ENCODE measurements at places on chromosomes 4 and X. TPM values are rescaled to one million over a fixed set of nuclear protein-coding genes. Genes with fewer than 3 reads are reported as not detected.

TLR2 gene
- polyA plus RNA-seq: 2.0 TPM

NDNF gene
- polyA plus RNA-seq: not detected

GATA1 gene
- polyA plus RNA-seq: not detected

MAP3K15 gene
- polyA plus RNA-seq: 0.07 TPM

AKAP4 gene
- polyA plus RNA-seq: not detected

BMX gene
- polyA plus RNA-seq: not detected

TEX13B gene
- not detected for polyA plus RNA-seq

GLOD5 gene
- not detected for polyA plus RNA-seq

DIPK2B gene
- polyA plus RNA-seq: not detected

SMR3A gene
- not detected for polyA plus RNA-seq

RBMX gene
- polyA plus RNA-seq: 153 TPM

ZNF827 gene
- polyA plus RNA-seq: 1.8 TPM

F11 gene
- polyA plus RNA-seq: not detected

TECRL gene
- polyA plus RNA-seq: not detected

STATH gene
- not detected for polyA plus RNA-seq

HNRNPDL gene
- 239 TPM for polyA plus RNA-seq

ANKRD17 gene
- polyA plus RNA-seq: 9.0 TPM

GRCh38 chr4:114349543-114350175, 248.9 kb upstream of the UGT8 start:
- DNase-seq: peak; percentile 55

- peak; percentile 46 for DNase-seq
Observed at GRCh38 chr4:110793381-110793801, 170.5 kb upstream of the PITX2 start.

GRCh38 chr4:932713-933070, 432 bp downstream of the TMEM175 start:
- no peak for DNase-seq

DNA sequence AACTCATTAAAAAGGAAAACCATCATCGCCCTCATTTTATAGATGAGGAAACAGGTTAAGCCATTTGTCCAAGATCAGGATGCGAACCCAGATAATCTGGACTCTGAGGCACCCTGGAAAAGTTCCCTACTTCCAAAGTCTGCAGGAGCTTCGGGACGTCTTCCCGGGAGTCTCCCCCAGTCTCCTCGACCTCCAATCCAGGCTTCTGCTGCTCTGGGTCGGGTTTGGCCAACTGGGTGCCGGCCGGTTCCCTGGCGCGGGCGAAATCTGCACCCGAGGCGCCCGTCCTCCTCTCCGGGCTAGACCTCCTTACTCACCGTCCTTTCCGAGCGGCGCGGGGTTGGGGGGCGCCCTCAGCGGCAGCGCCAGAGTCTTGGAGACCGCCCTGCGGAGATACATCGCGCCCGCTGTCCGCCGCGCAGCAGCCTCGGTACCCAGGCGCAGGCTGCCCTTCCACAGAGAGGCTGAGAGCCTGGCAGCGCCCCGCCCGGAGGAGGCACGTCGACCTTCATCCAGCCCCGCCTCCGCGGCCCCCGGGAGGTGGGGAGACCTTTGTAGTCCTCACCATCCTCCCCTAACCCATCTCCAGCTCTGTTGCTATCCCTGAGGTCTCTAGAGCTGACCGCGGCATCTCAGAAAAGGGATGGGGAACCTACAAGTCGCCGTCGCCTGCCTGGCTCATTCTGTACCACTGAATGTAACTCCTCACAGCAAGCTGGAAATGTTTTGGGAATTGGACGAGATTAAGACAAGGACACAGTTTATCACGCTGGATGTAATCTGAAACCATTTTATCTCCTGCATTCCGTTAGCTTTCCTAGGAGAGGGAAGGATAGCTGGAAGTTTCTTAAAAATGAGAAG, at the start of gene MGARP:
TSS of gene MGARP (minus strand) at position 466 of the 861 bp plus-strand sequence. CDS start at position 399, 67 bp downstream.
- DNase-seq: no peak

GRCh38 chr4:82360298-82361177, 13.3 kb downstream of the HNRNPD start:
- no peak for DNase-seq

GRCh38 chrX:41386222-41386990, 52.4 kb downstream of the DDX3X start:
- DNase-seq: no peak

GRCh38 chrX:151984328-151984727, 9.9 kb upstream of the GABRE start:
- DNase-seq: no peak

- DNase-seq: no peak
Observed at GRCh38 chr4:78121338-78121904, 64.3 kb downstream of the FRAS1 start.

DNA sequence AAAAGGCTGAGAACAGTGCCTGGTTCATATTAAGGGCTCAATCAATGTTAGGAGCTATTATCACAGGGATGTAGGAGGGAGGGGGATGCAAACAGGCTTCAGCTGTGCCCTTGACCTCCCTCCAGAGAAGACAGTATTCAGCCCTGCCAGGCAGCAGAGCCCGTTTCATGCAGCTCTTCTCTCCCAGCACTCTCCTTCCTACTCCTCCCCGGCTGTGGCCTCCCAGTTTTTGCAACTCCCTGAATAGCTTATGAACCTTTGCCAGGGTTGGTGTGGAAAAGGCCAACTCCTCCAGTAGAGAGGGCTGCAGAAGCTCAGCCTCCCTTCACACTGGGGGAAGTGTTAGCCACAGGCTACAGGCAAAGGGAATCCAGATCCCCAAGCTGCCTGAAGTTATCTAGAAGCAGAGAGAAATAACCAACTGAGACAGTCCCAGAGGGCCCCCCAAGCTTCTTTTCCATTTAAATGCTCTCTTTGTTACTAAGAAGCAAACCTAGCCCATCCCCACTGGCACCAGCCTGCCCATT, 31.7 kb upstream of the APLN start:
- no peak for DNase-seq

DNA sequence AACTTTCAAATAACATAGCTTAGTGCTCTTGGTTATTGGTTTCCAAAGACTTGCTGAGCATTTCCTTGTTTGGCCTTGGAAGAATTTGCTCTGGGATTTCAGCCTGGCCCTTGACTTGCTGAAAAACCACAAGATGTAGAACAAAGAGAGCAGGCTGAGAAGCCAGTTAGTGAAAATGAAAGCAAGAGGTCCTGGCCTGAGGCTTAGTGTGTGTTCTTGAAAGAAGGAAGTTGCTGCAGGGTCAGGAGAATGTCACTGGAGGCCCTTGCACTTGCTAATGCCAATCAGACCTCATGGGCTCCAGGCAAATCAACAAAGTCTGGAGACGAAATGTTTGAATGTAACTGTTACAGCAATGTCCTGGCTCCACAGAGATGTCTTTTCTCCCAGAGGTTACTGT, 79.4 kb downstream of the SYNPO2 start:
- no peak for DNase-seq

DNA sequence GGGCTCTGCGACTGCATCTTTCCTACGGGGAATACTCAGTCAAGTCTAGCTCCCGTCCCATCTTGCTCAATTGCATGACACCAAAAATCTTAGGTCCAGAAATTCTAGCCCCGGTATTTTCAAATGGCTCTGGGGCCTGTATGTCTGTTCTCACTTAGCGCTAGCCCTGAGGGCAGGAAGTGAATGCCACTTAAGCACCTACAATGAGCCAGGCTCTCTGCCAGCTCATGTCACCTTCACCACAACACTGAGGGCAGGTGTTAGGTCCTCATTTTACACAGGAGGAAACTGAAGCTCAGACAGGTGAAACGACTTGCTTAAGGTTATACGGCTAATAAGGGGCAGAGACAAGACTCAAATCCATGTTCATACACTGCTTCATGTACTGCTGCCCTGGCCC, 282.8 kb downstream of the PPP1R2C start:
- no peak for DNase-seq

GRCh38 chr4:27176881-27177280, 316.2 kb downstream of the STIM2 start:
- DNase-seq: no peak

DNA sequence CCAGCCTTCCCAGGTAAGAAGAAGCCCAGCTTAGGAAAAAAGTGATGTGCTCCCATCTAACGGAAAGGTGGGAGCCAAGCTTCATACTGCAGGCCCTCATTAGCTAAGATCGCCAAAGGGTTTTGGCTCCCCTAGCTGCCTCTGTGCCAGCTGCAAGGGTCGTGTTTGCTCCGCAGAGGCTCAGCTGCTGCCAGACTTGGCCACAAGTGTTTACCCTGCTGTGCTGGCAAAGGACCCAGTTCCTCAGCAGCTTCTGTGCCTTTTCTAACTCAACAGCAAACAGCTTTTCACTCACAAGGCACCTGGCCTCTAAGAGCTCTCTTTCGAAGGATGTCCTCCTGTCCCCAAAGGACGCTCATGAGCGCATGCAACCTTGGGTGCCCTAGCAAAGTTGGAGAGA, 12.2 kb upstream of the VMA21 start:
- no peak for DNase-seq

GRCh38 chrX:46758956-46759644, at the start of gene SLC9A7:
Gene SLC9A7, minus strand, starts transcription at chrX:46759118. Its CDS starts 89 bp downstream, at chrX:46759029.
- no peak for DNase-seq

DNA sequence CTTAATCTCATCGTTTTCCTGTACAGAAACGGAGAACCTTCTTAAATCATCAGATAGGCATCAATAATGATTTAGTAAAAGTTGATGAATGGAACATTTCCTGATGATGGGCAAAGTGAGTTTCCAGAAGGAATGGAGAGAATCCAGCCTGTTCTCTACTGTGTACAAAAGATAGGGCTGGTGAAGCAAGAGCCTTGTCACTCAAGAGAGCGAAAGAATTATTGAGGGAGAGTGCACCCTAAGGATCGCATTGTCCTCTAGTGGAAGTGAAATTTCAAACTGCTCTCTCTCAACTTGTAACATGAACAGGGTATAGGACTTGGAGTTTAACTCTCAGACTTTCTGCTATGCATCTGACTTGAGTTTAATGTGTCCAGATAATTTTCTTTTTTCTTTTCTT, 69.6 kb downstream of the CDS1 start:
- no peak for DNase-seq

GRCh38 chr4:141899103-141899502, 262.7 kb downstream of the IL15 start:
- DNase-seq: no peak

GRCh38 chr4:176489001-176489400, 169.2 kb downstream of the SPCS3 start:
- peak; percentile 75 for DNase-seq

GRCh38 chrX:134737061-134737460, 78.8 kb upstream of the PLAC1 start:
- DNase-seq: no peak

GRCh38 chrX:68676335-68676734, 28.9 kb downstream of the STARD8 start:
- DNase-seq: peak; percentile 20

DNA sequence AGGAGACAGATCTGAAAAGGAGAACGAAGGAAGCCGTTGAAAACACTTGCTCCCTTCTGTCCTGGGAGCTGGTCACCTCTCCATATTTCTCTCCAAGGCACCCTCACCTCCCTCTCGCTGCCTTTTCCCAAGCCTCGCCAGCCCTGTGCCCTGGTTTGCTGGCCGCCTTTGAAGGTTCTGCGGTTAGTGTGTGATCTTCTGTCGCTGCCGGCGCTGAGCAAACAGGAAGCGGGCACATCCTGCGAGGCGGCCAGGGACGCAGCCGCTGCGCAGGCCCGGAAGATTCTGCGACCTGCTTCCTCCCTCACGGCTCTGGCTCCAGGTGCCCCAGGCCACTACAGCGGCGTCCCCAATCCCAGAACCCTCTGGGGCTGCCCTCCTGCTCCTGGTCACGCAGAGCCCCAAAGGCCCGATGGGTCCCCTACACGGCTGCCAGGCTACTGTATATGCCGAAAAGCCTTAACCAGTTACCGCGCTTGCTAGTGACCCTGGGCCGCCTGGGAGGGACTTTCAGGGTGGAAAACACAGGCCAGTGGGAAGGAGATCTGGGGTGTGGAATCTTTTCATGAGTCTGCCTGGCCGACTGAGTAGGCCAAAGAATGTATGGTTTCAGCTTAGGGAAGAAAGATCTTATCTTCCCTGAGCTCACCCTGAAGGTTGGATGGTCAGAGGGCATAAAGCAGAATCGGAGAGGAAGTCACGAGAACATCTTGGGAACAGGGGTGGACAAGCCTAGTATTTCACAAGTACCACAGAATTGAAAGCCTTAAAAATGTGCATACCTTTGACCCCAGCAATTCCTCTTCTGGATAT, 2.3 kb upstream of the SASH3 start:
- no peak for DNase-seq

GRCh38 chrX:51144828-51145442, 187.7 kb upstream of the NUDT10 start:
- no peak for DNase-seq

DNA sequence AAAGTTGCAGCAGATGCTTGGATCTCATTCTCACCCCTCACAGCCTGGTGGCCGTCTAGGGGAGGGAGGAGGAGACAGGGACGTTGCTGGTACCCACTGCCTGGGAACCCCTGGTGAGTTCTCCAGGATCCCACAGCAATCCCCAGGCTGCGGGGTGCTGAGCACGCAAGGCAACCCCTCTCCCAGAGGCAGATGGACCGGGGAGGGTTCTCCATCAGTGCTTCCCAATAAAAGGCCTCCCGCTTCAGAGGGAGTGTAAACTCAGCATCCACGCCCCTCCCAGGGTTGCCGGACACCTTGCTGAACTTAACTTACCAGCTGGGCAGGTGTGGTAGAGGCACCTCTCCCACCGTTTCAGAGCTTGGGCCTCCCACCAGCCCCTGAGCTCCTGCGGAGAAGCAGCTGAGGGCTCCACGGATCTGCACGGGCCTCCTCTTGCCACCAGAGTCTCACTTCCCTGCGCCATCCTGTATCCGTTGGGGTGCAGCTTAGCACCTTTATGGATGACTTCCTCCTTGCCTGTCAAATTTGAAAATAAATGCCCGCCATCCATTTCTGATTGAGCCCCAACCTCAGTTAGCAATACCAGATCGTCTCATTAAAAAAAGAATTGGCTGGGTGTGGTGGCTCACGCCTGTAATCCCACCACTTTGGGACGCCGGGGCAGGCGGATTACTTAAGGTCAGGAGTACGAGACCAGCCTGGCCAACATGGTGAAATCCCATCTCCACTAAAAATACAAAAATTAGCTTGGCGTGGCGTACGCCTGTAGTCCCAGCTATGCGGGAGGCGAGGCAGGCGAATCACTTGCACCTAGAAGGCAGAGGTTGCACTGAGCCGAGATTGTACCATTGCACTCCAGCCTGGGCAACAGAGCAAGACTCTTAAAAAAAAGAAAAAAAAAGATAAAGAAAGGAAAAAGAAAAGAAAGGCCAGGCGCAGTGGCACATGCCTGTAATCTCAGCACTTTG, 14.8 kb upstream of the TBC1D14 start:
- DNase-seq: no peak

DNA sequence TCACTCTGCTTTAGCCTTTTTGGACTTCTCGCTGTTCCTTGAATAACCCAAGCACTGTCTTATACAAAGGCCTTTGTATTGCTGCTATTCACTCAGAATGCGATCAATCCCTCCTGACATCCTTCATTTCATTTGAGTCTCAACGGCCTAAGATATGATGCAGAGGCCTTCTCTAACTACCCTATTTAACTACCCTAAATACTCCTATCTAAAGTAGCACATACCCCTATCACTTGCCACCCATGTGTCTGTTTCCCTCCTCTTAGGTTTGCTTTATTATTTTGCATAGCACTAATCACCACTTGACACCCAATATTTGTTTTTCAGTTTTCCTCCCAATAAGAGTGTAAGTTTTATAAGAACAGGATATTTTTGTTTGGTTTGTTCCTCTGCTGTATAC, 42.3 kb upstream of the ACSL4 start:
- no peak for DNase-seq

Data from foreskin keratinocyte (primary cell).